ENCODE measurements at places on chromosomes 7 and 10.
A peak's percentile ranks its signal among the peaks of the same experiment; 100 is the strongest.

DNA sequence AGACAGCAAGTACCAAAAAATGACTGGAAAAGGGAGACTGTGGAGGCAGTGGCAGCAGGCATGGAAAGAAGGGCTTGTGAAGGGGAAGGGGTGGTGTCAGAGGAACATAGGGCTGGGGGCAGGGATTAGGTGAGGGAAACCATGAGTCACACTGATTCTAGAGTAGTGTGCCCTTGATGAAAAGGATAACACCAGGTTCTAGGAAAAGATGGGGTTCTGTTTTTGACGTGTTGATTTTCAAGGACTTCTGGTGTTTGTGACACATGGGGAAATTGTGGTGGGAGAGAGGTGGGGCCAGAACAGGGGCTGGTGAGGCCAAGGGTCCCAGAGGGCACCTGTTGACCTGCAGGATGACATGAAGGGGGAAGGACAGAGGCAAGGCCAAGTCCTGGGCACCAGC is 57.1 kb downstream of the FIGNL1 start:
- DNase-seq: no peak

- no peak for DNase-seq
Observed at GRCh38 chr7:18426564-18427226, 68.9 kb upstream of the HDAC9 start.

DNA sequence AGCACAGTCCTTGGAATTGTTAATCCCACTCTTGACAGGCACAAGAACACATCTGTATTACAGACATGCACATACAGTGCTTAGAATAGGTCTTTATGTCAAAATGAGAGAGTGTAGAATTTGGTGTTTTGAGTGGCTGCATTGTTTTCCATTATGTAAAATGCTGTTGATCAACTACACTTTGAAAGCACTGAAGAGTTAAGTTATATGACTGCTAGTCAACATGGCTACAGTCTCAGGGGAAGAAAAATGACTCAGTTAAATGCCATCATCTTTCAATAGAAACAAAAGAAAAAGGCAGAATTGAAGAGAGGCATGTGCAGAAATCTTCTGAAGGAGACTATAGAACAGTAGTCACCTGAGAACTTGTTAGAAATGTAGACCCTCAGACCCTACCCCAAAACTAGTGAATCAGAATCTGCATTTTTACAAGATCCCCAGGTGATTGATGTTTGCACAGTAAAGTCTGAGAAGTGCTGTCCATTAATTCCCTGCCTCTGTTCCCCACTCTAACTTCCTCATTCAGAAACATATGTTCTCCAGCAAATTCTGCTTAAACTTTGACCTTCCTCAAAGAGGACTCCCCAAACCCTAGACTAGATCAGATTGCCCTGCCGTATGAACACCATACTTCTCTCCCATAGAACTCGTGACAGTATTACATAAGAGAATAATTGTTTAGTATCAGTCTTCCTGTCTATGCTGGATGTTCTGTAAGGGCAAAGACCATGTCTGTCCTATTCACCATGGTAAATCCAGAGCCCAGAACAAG is 16.0 kb downstream of the SND1 start:
- no peak for DNase-seq

DNA sequence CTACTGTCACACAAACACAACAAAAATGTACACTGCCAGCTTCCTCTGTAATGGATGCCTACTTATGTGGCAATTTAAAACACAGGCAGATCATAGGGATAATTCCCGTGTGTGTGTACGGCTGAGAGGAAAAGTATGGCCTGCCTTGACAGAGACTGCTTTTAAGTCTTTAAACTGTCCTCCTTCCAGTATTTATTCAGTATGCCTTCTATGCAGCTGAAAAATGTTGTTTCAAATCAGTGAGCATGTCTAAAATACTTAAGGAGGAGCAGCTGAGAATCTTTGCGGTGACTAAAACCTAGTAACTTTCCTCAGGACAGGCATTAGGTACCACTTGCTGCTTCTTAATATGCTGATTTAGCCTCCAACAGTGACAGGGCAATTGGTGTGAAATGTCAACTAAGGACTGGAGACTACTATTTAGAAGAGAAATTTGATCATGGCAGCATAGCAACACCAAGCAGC is 126.3 kb downstream of the CACNA2D1 start:
- peak; percentile 20 for DNase-seq

DNA sequence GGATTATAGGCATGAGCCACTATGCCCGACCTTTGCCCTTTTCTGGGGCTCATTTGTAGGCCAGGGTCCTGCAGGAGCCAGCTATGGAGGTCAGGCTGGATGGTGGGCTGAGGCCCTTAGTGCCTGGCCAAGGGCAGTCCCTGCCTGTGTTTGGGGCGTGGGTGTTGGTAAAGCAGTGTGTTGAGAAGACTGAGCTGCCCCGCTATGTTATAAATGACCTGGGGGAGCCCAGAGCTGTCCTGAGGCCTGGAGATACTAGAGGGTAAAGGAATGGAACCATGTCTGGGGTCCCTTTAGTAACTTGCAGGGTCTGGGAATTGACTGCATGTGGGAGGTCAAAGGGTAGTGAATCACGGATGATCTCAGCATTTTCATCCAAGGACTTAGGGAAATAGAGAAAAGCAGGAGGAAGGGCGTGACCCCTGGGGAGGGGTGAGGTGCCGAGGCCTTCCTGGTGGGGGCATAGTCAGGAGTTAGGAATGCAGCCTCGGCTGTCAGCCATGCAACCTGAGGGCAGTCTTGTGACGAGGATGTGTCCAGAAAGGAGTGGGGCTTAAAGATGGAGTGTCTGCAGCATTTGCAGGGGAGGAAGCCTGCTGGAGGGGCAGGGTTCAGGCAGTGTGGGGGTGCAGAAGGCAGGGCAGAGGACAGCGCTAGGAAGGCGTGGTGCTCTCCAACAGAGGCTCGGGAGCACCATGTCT is 31.5 kb downstream of the TMEM248 start:
- DNase-seq: no peak

DNA sequence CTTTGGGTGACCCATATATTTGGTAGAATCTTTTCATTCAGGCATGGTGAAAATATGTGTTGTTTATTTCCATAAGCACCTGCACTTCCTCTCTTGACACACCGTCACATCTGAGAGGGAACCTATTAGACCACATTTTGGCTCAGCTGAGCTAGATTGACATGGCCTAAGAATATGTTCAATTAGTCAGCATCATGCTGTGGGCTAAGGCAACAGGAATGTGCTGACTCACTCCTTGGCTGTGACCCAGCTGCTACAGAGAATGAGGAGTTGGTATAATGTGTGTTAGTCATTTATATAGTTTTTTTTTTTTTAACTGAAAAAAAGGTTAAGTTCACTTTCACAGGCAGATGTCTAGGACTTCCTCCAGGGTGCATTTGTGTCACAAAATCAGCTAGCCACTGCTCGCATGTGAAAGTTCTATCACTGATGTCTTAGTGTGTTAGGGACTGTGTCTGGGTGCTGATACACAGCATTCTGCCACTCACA is 180.6 kb downstream of the SEMA3E start:
- DNase-seq: peak; percentile 57

DNA sequence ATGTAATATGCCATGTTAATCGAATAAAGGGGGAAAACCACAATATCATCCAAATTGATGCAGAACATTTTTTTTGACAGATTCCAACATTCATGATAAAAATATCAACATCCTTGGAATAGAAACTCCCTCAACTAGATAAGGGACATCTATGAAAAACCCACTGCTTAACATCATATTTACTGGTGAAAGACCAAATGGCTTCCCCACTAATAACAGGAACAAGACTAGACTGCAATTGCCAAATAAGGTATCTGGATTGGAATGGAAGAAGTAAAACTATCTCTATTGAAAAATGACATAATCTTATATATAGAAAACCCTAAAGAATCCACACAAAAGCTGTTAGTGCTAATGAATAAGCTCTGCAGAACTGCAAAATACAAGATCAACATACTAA is 27.8 kb downstream of the SMURF1 start:
- no peak for DNase-seq

GRCh38 chr7:262251-262572 is 27.8 kb upstream of the FOXL3 start:
- DNase-seq: no peak

DNA sequence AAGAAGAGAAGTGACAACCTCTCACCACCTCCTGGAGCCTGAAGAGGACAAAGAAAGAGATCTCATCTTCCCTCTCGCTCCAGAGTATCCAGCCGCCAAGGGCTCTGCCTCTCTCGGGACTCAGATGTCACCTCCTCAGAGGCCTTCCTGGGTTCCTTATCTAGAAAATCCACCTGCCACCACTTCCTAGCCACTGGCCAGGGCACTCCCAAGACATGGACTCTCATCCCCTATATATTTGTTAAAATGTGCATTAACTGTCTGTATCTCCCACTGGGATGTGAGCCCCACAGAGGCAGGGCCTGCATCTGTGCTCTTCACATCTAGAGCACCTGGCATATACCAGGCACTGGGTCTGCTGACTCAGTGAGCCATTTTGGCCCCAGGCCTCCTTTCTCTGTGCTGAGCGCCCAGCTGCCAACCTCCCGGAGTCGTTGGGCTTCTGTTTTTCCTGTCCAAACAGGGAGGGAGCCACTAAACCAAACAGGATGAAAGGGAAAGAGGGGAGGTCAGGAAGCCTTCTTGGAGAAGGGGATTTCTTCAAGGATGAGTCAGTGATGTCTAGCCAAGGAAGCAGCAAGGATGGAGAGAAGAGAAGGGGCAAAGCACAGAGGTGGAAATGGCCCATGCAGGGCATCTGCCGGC is 58.9 kb downstream of the KCNMA1 start:
- DNase-seq: no peak

GRCh38 chr7:115019882-115020605 is 98.2 kb downstream of the MDFIC start:
- no peak for DNase-seq

GRCh38 chr7:21946222-21946709 is 567 bp upstream of the CDCA7L start:
- DNase-seq: no peak

DNA sequence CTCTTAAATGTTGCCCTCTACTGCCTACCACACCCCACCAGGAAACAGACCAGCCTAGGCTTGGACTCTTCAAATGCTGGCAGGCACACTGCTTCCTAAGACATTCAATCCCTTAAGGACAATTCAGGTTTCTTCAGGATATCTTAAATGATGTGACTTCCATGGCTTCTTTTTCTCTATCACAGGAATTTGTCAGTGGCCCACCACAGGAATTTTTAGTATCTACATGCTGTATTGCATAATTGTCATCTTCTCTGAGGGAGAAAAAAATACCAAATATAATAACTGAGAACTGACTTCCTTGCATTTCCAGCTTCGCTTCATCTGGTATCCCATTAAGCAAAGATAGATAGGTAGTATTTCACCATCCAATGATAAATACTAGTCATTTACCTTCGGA is 129.3 kb downstream of the WNT2 start:
- DNase-seq: no peak
